ENCODE measurements at places on chromosomes 11 and 22.

GRCh38 chr11:90795746-90796145 lies 572.9 kb upstream of the CHORDC1 start:
- DNase-seq = no peak

- no peak for DNase-seq
Measured at GRCh38 chr22:22927196-22927887, 39.7 kb downstream of the IGLL5 start.

DNA sequence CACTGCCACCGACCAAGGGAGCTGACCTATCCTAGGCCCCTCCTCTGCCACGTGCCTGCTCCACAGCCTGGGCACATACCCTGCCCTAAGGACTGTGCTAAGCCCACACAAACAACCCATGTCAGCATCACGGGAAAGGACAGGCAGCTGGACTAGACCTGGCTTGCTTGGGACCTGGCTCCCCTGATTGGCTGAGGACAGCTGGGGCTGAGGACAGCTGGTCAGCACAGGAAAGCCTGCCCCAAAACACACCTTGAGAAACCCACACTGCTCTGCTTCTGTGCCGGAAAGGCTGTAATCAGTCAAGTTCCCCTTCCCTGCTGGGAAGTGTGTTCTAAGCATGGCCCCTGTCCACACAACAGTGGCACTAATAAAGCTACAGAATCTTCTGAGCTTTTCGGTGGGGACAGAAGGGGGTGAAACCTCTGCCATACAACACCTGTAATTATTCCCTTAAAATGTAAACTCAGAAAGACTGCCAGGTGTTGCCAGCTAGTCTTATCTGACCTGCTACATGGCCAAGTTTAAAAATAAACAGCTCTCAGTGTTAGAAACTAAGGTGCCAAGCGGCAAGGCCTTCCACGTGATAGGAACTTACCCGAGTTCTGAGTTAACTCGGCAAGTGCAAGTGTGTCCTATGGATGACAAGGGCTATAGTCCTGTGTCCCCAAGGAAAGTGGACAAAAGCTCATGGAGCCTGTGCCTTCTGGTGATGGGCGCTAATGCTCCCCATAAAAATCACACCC lies 35.7 kb upstream of the ARFGAP3 start:
- no peak for DNase-seq

DNA sequence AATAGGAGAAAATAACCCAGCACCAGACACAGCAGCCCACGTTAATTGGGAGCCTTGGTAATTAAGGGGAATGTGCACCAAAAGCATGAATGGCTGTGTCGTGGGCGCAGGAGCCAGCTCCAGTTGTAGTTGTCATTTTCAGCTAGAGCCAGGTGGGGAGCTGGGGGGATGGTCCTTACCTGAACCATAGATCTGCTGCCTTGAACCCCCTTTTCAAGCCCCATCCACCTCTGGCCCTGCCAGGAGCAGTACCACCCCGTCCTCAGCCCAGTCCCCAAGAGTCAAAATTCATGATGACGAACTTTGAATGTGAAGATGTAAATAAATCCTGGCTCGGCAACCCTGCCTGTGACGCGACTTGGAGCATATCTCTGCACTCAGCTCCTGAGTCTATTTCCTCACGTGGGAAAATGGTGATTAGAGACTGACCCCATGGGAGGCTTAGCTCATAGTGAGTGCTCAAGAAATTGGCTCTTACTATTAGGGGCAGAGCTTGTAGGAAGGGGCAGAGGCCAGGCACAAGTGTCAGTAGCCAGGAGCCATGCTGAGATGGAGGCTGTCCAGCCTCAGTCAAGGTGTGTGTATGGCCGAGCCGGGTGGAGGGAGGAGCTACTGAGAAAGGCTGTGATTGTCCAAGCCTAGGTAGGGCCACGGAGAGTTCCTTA lies 794 bp upstream of the FXYD6 start:
- peak; percentile 70 for DNase-seq

GRCh38 chr11:33635161-33635560 lies 65.5 kb downstream of the C11orf91 start:
- no peak for DNase-seq

DNA sequence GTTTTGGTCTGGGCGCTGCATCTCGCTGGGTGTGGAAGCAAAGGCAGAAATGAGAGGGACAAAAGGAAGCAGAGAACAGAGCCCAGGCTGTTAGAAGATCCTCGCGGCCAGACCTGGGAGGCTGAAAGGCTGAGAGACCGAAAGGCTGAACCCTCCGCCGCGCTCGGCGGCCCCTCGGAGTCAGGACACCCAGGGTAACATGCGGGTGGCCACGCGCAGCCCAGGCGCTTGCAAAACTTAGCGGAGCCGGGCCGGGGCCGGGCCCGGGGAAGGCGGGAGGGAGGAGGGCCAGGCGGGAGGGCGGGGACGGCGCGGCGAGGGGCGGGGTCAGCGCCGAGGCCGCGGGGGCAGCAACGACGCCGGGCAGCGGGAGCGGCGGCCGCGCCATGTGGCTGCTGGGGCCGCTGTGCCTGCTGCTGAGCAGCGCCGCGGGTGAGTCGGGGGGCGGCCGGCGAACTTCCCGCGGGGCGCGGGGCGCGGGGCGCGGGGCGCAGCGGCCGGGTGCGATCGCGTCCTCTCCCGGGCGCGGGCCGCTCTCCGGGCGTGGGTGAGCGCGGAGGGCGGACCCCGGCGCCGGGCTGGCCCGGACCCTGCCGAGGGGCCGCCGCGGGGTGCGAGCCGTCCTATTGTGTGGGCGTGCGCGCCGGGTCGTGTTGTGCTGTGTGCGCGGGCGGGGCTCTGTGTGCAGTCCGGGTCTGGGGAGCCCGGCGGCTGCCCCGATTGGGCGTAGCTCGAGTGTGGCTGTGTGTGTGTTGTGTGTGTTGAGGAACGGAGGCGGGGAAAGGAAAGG lies at the start of gene LDLRAD3:
LDLRAD3 (plus strand) TSS at position 350 of the 790 bp plus-strand sequence; CDS start at position 387, 37 bp downstream.
- peak; percentile 81 for DNase-seq

DNA sequence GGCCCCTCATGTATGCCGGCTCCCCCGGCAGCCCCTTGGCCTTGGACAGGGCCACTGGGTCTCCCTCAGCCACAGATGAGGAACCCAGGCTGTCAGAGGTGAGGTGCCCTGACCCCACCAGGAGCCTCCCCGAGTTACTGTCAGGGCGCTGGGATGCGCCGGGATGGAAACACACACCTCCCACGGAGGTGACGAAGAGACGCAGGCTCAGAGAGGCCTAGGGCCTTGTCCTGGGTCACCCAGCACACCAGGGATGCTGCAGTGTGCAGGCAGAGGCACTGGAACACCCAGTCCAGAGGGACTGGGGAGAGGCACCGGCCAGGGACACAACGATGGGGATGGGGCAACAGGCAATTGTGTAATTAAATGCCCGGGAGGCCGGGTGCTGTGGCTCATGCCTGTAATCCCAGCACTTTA lies 81.2 kb upstream of the PRR5 start:
- no peak for DNase-seq

DNA sequence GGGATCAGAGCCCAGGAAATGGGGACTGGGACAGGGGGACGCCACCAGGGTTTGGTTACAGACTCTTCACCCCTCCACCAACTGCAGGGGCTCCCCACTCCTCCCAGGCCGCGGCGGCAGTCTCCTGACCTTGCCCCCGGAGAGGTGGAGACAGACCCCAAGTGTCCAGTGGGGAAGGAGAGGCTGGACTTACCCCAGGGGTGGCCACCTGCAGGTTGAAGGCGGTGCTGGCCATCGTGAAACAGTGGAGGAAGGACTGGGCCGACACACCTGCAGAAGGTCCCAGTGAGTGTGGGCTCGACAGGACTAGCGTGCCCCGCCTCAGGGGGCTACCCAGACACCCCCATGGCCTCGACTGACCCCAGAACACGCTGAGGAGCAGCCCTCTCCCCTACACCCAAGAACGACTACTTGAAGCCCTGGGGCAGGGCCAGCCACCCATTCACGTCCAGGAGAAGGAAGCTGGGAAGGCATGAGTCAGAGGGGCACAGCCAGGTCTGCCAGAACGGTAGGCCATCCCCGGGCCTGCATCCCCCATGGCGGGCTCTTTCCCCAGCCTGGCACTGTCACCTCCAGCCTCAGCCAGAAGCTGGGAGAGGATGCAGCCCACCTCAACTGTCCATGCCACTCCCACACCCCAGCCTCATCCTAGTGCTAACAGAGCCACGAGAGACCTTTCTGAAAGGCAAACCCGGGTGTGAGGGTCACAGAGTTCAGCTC lies 2.3 kb downstream of the GATD1 start:
- no peak for DNase-seq

- DNase-seq = peak; percentile 16
Measured at GRCh38 chr22:39777716-39778454, 115.7 kb downstream of the ENTHD1 start.

GRCh38 chr11:95104121-95104830 lies 14.6 kb downstream of the ENDOD1 start:
- DNase-seq = no peak

DNA sequence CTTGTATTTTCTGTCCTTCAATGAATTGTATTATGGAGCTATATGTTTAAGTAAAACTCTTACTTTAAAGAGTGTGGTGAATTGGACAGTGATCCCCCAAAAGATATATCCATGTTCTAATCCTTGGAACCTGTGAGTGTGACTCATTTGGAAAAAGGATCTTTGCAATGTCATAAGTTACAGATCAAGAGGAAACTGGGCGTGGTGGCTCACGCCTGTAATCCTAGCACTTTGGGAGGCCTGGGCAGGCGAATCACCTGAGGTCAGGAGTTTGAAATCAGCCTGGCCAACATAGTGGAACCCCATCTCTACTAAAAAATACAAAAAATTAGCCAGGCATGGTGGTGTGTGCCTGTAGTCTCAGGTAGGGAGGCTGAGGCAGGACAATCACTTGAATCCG lies 36.7 kb downstream of the ELF5 start:
- no peak for DNase-seq

- no peak for DNase-seq
Measured at GRCh38 chr11:24760681-24761080, 263.8 kb downstream of the LUZP2 start.

GRCh38 chr22:24129980-24130379 lies 51.3 kb upstream of the SUSD2 start:
- no peak for DNase-seq

DNA sequence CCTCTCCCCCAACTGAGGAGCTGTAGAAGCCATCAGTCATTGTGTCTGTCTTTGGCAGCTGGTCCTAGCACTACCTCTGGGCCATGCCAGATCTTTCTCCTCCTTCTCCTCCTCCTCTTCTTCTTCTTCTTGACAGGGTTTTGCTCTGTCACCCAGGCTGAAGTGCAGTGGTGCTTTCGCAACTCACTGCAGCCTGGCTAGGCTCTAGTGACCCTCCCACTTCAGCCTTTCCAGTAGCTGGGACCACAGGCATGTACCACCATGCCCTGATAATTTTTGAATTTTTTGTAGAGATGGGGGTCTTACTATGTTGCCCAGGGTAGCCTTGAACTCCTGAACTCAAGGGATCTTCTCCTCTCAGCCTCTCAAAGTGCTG lies 50.1 kb upstream of the SHANK2 start:
- no peak for DNase-seq

DNA sequence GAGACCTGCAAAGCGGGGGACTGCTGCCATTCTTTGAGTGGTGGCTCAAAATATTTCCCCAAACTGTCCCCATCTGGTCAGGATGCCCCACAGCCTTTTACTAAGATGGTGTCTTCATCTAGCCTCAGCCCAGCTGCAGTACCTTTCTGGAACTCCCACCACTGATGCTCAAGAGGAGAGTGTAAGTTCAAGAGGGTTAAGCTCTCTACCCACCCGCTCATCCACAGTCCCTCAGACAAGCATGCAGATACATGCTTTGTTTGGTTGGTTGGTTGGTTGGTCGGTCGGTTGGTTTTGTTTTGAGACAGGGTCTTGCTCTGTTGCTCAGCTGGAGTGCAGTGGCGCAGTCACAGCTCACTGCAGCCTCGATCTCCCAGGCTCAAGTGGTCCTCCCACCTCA lies 14.5 kb upstream of the CAVIN3 start:
- DNase-seq = no peak

GRCh38 chr11:66814678-66815077 lies 28.6 kb upstream of the RCE1 start:
- DNase-seq = no peak

- DNase-seq = no peak
Measured at GRCh38 chr11:1121813-1122663, 35.7 kb upstream of the MUC5AC start.

DNA sequence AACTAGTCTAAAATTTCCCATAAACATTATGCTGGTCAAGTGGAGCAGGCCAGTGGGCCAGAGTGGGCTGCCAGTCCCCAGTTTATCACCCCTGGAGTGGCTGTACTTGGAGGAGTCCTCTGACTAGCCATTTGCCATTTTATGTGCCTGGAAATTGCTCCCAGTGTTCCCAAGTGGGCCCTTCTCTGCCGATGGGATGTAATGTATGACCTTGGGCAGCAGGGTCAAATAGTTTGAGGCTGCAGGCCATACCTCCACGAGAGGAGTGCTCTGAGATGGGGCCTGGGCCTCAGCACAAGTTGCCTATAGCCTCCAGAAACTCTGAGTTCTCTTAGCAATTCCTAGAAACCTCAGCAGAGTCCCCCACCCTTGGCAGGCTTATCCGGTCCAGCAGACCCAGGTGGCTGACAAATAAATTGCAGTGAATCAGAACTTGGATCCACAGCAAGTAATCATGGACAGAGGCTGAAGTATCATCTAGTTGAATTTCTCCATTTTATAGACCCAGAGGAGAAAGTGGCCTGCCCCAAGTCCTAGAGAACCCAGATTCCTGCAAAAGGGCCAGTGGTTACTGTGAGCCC lies 17.8 kb upstream of the PATZ1 start:
- no peak for DNase-seq

DNA sequence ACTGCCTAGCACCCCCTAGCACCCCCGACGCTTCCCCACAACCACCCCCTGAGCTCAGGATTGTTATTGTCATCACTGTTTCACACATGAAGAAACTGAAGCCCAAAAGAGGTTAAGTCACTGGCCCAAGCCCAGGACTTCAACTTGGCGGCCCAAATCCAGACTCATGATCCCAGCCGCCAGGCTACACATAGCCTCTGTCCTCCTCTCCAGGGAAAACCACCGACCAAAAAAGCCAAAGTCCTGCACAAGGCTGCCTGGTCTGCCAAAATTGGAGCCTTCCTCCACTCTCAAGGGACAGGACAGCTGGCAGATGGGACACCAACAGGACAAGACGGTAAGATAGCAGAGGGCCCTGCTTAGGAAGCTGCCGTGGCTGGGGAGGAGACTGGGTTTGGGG lies 10.8 kb downstream of the L3MBTL2 start:
- DNase-seq = no peak

GRCh38 chr22:25574736-25575135 lies 10.3 kb downstream of the GRK3 start:
- no peak for DNase-seq

GRCh38 chr11:68071281-68072048 lies 32.6 kb downstream of the TCIRG1 start:
- DNase-seq = no peak

DNA sequence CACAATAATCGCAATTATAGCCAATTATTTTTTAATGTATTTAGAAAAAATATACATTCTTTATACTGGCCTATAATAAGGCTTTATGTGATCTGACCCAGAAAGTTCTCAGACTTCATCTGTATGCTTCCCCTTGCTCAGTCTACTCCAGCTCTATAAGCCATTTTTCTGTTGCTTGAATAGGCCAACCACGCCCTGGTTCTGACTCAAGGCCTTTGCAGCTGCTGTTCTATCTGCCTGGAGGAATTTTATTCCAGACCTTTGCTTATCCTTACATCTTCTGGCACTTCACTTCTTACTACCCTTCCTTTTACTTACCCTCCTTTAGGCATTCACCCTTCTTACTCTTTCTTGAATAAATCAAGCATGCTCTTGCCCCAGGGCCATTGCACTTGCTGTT lies 54.9 kb upstream of the PDE3B start:
- DNase-seq = no peak
